Suppressor macrophage treated with lipopolysaccharide for 4 hours (primary cell): ENCODE measurements at places on chromosomes 3 and 15.
A peak's percentile ranks its signal among the peaks of the same experiment; 100 is the strongest.

- DNase-seq: no peak
These were observed 57.9 kb upstream of the RNU6-1 start for GRCh38 chr15:67897646-67898339.

- no peak for DNase-seq
These were observed 29.5 kb downstream of the DNAH1 start for GRCh38 chr3:52345521-52346109.

- DNase-seq: no peak
These were observed 51.8 kb downstream of the DUT start for GRCh38 chr15:48383031-48383430.

- no peak for DNase-seq
These were observed 276.7 kb downstream of the ADAMTSL3 start for GRCh38 chr15:83930392-83931212.

DNA sequence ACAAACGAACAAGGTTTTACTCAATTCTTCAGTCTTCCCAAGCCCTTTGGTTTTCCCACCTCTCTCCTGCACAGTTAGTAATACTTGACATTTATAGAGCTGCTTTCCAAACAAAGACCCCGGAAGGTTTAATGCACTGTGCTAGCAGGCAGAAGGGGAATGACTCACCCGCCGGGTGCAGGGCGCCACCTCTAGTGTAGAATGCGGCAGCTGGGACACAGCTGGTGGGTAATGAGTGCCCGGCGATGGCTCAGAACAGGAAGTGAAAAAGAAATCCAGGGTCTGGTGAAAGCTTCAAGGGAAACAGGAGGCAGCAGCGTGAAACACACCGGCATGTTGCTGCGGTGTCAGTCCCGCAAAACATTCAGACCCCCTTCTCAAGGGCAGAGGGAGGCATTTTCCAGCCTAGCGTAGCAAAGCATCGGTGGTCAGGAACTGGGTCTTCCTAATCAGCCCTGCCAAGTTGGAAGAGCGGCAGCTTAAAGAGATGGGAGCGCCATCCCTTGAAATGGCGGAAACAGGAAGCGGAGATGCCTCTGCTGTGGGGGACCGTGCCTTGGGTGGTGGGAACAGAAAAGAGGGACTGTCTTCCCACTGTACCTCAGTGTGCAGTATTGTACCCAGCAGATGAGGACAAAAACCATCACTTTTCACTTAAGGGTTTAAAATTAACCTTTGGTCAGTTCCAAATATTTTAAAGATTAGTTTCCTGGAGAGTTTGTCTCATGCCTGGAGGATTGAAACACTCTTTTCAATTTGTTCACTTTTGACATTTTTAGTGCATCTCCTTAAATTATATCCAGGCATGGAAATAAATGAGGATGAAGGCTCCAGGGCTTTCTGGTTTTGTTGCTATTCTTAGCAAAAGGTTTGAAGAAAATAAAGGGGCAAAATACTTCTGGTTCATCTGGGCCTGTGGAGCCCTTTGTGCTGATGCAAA is 160.7 kb upstream of the MCTP2 start:
- DNase-seq: peak; percentile 39

- no peak for DNase-seq
These were observed 212.4 kb upstream of the POU1F1 start for GRCh38 chr3:87488765-87489164.

- DNase-seq: no peak
These were observed 28.4 kb downstream of the TP63 start for GRCh38 chr3:189659571-189659970.

GRCh38 chr3:107753976-107754375 is 231.2 kb downstream of the BBX start:
- DNase-seq: no peak

DNA sequence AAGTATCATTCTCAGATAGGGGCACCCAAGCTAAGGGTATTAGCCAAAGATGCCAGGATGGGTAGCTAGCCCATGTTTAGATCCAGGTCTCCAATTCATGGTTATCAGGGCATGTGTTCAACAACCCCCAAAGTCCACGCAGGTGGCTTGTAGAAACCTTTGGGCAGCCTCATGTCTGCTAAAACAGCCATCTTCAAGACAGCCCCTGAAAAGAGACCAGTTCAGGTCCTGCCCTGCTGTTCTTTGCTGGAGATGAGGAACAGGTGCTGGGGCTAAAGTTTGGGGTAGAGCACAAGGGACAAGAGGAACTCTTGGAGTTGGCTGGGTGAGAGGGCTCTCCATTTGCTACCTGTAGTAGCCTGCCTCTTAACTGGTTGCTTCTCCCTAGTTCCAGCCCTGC is 4.6 kb downstream of the PPM1M start:
- no peak for DNase-seq
